Amygdala (tissue), 56 donors: ENCODE measurements at places on chromosomes 11 and 22.

- no peak for DNase-seq
Observed at GRCh38 chr11:12232817-12233601, 122.6 kb downstream of the MICAL2 start.

DNA sequence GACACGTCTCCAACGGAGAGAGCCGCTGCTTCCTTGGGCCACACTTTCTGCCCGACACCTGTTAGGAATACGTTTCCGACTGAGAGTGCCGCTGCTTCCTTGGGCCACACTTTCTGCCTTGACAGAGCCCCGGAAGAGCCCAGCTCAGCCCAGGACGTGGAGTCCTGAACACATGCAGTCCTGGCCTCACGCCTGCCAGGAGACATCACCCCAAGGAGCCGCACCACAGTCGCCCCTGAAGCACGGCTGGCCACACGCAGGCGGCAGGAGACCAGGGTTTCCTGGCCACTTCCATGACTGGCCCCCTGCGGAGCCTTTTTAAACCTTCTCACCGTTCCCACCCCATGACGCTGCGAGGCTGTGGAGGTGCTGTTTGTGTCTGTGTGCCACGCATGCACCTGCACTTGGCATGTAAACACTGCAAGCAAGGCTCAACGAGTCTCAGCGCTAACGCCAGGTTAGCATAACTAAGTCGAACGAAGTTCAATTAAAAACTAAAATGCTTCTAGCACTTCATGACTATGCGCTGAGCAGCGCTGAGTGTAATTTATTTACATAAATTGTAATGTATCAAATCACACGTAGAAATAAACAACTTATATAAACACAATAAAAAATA is 8.8 kb downstream of the TOLLIP start:
- no peak for DNase-seq

GRCh38 chr22:47020166-47020565 is 257.7 kb downstream of the TBC1D22A start:
- DNase-seq = no peak

- peak; percentile 22 for DNase-seq
Observed at GRCh38 chr11:35619855-35620640, 1.8 kb downstream of the FJX1 start.

DNA sequence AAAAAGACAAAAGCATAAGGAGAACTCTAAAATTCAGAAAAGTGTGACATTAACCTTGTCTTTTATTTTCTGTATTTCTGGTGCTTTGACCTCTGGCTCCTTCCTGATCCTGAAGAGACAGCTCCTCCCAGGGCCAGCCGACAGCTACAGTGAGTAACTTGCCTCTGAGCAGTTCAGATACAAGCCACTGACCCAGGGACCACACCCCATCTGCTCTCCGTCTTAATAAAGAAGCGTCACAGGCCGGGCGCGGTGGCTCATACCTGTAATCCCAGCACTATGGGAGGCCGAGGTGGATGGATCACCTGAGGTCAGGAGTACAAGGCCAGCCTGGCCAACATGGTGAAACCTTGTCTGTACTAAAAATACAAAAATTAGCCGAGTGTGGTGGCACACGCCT is 6.5 kb downstream of the MLC1 start:
- DNase-seq = no peak

DNA sequence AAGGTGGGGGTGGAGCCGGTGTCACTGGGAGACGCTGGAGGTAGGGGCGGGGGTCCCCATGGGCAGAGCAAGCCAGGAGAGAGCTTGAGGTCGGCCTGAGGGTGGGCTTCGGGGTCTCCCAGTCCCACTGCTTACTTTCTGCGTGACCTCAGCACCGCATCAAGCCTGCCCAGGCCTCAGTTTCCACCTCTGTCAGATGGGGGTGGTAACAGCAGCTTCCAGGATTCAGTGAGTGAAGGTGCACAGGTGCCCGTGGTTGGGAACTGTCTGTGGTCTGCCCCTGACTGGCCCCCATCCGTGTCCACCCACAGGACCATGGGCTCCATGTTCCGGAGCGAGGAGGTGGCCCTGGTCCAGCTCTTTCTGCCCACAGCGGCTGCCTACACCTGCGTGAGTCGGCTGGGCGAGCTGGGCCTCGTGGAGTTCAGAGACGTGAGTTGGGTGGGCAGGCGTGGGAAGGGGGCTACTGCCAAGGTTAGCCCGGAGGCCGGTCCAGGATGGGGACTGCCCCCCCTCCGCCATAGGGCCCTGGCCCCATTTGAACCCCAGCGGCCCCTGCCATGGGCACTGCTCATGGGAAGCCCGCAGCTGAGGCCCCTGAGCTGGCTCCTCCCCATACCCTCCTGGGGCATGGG is 2.2 kb downstream of the TCIRG1 start:
- DNase-seq = no peak

DNA sequence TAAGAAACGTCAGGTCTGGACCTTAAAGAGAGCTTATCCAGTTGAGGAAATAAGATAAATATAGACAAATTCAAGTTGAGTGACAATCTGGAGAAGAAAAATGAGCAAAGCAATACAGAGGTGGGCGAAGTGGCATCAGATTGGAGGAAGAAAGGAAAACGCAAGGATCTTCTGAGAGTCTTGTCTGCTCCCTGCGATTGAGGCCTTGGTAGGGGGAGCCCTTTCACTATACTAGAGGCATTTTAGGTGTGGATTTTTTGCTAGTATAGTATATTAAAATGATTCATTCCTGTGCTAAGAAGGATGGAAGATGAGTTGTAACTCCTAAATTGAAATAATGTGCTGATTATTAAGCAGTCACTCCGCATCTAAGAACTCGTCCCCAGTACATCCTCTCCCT is 8.1 kb downstream of the NUP50 start:
- DNase-seq = no peak

- no peak for DNase-seq
Observed at GRCh38 chr11:120715239-120715638, 203.7 kb downstream of the GRIK4 start.

DNA sequence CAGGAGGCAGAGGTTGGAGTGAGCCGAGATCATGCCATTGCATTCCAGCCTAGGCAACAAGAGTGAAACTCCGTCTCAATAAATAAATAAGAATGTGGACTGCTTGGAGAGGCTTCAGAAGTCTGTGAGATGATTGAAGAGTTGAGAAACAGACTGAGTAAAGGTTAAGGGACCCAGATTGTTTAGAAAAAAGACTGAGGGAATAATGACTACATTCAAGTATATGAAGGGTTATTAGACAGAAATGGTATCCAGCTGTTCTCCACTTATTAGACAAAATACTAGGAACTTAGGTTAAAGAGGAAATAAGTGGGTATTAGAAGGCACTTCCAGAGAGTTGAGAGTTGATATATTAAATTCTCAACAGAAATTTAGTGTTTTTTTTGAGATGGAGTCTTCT is 10.5 kb upstream of the YAP1 start:
- DNase-seq = no peak

DNA sequence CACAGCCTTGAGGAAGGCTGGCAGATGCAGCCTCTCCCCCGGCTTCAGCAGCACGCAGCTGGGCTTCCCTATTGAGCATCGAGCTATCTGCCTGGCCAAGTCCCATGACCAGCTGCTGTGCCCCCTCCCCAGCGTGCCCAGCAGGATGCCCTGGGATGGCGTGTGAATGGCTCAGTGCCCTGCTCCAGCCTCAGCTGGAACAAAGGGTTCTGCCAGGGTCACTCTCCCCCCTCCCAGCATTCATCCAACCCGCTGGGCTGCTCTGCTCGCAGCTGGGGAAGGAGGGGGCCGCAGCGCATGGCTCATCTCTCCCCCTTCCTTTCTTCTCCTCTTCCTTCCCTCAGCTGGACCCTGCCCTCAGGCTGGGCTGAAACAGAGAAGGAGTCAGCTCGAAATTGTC is 14.5 kb downstream of the LRP4 start:
- peak; percentile 98 for DNase-seq

DNA sequence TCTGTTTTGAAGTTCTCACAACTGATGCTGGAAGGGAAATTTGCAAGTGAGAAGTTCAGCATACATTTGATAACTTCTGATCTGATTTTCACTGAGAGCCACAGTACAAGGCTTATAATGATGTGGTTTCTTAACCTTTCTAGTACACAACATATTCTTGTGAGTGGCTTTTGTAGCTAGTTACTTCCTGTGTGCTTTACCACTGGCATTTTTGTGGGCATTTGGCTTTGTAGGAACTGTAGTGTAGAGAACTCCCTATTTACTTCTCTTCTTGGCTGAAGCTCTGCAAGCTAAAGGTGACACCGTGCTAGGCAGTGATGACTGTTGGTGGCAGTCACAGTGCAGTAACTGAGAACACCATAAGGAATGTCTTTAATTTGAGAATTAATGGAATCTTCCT is 14.9 kb downstream of the USP47 start:
- no peak for DNase-seq

GRCh38 chr11:58391879-58392278 is 14.8 kb downstream of the OR5B3 start:
- no peak for DNase-seq

GRCh38 chr11:107176148-107177105 is 158.2 kb upstream of the GUCY1A2 start:
- DNase-seq = no peak

GRCh38 chr11:64916040-64916774 is 802 bp downstream of the ATG2A start:
- DNase-seq = no peak

DNA sequence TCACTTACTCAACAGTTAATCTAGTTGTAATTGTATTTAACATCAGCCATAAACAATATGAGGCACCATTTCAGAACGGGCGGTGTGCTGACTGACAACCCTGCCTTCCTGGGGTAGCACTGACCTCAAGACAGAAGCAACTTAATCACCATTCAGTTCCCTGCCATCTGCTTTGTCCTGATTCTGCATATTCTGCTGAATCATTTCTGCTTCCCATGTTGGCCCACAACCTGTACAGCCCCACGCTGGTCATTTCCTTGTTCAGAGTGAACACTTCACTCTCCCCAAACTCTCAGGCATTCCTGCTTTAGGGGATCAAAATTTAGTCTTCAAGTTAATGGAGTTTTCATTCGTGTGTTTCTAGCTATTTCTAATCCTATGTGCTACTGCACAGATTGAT is 132.3 kb upstream of the ZBED5 start:
- DNase-seq = no peak

- peak; percentile 70 for DNase-seq
Observed at GRCh38 chr11:13135385-13136271, 126.5 kb downstream of the RASSF10 start.

DNA sequence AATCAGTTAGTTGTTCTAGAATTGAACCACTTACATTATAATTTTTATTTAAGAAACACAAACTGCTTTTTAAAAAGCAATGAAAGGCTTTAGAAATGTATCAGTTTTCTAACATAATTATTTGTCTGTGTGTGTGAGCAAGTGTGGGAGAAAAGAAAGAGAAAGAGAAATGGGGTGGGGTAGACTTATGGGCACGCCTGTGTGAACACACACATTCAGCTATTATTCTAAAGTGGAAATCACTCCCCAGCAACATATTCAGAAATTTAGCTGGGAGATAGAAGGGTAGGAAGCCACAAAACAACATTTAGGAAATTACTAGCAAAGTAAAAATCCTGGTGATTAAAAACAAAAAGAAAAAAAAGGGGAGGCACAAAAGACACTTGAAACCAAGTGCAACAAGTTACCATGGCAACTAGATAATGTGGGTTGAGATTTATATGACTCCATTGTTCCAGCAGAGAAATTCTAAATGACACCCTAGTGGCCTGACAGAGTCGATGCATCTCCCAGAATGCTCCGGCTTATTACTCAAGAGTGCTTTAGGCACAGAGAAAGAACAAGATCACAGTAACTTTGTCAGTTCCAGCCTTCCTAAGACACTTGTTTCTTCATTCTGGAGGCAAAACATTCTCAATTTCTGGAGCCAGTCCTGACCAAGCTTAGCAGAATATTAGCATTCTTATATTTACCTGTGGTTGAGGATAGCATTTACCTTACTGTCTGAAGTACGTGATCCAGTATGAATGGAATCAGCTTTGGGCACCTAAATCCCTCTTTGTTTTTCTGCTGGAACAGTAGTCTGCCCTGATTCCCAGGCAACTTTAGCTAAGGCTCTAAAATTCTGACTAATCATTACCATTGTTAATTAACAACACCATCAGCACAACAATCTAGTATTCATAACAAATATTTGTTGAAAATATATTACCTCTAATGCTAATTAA is 444.4 kb downstream of the DLG2 start:
- no peak for DNase-seq
